Activated effector memory CD4-positive, alpha-beta T cell treated with anti-CD3 and anti-CD28 coated beads, Interleukin-2, amount 50 U/mL, for 16 hours (primary cell): ENCODE measurements at places on chromosomes 4 and X.

DNA sequence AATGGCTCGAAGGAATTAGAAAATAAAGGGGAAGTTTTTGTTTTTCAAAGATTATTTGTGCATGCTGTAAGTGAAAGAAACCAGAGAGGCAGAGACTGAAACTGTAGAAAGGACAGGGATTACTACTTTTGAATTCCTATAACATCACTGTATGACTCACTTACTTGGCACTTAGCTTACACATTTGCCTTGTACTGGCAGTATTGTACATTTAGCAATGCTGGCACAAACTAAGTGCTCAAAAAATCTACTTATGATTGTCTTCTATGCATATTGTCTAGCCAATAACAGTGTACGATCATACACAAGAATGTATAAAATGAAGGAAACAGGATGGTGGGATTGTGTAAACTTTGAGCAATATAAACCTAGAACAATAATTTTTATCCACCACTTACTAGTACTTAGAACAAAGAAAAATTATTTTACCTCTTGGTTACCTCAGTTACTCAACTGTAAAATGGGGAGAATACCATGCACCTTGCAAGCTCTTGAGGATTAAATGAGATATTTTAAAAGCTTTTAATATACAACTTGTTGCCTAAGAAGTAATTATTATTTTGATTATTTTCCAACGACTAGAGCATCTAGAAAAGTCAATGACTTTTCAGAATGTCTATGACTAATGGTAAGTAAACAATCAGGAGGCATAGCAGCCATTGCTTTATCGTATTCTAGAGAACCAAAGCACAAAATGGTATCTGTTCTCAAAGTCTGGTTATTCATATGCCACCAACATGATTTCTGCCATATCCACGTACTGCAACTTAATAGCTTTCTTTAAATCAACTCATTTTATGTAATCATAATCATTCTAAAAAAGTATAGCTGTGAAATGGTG lies 4.7 kb downstream of the FAM120C start:
- no peak for DNase-seq

- DNase-seq: no peak
Observed at GRCh38 chr4:177947607-177948006, 505.4 kb upstream of the AGA start.

DNA sequence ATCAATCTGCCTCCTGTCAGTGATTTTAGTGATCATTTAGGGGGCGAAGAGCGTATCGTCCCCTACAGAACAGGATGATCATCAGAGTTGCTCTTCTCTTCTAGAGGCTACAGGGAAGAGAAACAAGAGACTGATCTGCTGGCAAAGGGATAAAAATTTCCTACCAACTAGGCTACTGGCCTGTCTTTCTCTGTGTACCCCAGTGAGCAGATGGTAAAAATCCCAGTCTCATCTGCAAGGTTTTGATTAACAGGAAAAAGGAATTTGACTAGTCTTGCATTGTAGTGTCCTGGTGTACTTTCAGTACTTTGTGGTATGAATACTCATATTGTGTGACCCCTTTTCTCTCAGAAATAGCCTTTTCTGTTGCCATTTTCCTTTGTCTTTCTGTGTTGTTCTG lies 21.8 kb upstream of the AADAT start:
- no peak for DNase-seq

DNA sequence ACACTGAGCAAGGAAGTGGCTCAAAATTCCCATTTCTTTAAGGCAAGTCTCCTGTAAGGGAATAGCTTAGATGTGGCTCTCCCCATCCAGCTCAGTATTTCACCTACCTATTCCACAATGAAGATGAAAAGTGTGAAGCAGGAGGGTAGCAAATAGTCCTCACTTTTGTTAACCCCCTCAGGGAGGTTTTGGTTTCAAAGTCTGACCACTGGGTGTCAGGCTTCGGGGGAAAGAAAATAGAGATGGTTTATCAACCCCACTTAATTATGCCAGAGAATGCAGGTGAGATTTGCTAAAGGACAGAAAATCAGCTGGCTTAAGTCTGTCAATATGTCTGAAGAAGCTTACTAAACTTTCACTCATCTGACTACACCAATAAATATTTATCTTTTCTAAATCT lies 69.5 kb downstream of the DHX15 start:
- DNase-seq: no peak

- no peak for DNase-seq
Observed at GRCh38 chr4:156581282-156582063, 390.1 kb downstream of the PDGFC start.

DNA sequence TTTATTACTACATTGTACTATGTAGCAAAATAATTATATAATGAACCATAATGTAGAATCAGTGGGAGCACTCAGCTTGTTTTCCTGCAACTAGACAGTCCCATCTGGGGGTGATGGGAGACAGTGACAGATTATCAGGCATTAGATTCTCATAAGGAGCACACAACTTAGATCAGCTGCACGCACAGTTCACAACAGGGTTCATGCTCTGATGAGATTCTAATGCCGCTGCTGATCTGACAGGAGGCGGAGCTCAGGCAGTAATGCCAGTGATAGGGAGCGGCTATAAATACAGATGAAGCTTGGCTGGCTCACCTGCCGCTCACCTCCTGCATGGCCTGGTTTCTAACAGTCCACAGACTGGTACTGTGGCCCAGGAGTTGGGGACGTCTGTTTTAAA lies 199.2 kb downstream of the MAB21L2 start:
- no peak for DNase-seq
